ENCODE measurements at places on chromosomes 13 and 19.

GRCh38 chr19:1244693-1245451 is 3.3 kb downstream of the ATP5F1D start:
- no peak for DNase-seq

DNA sequence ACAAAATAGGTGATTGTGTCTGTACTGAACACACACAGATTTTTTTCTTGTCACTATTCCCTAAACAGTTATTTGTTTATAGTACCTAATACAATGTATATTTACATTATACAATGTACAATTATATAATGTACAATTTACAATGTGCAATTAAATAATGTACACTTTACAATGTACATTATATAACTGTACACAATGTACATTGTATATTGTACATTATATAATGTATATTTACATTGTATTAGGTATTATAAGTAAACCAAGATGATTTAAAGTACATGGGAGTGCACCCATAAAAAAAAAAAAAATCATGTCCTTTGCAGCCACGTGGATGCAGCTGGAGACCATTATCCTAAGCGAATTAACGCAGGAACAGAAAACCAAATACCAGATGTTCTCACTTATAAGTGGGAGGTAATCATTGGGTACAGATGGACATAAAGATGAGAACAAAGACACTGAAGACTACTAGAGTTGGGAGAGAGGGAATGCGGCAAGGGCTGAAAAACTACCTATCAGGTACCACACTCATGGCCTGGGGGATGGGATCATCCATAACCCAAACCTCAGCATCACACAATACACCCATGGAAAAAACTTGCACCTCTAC is 68.1 kb downstream of the ABCC4 start:
- DNase-seq = no peak

GRCh38 chr19:15859187-15859586 is 38.7 kb downstream of the CYP4F2 start:
- DNase-seq = no peak

- no peak for DNase-seq
Measured at GRCh38 chr13:87953381-87953780, 282.2 kb downstream of the SLITRK5 start.

DNA sequence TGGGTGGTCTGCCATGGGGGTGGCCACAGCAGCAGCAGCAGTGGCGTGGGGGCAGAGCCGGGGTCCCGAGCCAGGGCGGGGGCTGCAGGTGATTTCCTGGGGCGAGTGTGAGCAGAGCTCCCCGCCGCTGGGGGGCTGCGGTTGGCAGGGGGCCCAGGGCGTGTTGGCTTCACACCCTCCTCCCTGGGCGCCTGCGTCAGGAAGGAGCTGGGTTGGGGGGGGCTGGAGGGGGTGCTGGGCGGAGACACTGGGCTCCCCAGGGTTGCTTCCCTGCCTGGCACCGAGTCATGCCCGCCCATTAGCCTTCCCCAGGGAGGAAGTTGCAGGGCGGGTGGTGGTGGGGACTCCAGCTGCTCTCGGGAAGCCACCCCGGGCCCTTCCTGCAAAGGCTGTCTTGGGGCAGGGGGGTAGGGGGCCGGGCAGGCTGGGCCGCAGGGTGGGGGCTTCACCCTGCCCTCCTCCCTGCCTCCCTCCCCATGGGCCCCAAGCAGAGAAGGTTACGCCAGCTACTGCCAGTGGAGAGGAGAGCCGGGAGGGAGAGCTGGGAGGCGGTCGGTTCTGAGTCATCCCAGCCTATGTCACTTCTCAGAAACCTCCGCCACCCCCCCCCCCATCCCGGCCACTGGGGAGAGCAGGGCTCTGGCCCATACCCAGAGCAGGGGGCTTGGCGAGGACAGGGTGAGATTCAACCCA is 4.6 kb downstream of the MIDN start:
- peak; percentile 96 for DNase-seq

- no peak for DNase-seq
Measured at GRCh38 chr19:10505583-10506229, 2.5 kb upstream of the KEAP1 start.

GRCh38 chr13:72694314-72694713 is 33.1 kb downstream of the MZT1 start:
- no peak for DNase-seq

DNA sequence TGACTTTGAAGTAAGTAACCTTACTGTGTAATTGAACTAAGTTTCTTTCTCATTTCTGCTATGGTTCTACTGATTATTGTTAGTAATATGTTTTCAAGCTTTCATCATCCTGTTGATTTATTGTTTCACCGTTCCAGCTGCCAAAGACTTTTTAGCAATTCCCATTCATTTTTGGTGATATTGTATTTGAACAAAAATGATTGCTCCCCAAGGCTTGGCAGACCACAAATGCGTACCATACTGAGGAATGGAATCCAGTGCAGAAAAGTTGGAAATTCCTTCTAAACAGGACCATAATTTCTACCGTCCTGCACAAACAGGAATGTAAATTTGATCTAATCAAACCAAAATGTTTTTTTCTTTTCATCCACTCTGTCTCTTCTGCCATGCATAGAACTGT is 10.7 kb downstream of the EPSTI1 start:
- DNase-seq = no peak

- DNase-seq = no peak
Measured at GRCh38 chr19:40613690-40614621, 12.8 kb downstream of the LTBP4 start.

GRCh38 chr13:101262306-101262705 is 154.0 kb downstream of the NALCN start:
- no peak for DNase-seq

GRCh38 chr19:36041831-36042230 is 9.2 kb upstream of the CLIP3 start:
- peak; percentile 77 for DNase-seq

- DNase-seq = no peak
Measured at GRCh38 chr19:34489175-34489574, 7.6 kb downstream of the WTIP start.

GRCh38 chr13:112910016-112910415 is 59.0 kb upstream of the MCF2L start:
- no peak for DNase-seq

GRCh38 chr19:10998045-10998533 is 37.3 kb downstream of the SMARCA4 start:
- DNase-seq = no peak

DNA sequence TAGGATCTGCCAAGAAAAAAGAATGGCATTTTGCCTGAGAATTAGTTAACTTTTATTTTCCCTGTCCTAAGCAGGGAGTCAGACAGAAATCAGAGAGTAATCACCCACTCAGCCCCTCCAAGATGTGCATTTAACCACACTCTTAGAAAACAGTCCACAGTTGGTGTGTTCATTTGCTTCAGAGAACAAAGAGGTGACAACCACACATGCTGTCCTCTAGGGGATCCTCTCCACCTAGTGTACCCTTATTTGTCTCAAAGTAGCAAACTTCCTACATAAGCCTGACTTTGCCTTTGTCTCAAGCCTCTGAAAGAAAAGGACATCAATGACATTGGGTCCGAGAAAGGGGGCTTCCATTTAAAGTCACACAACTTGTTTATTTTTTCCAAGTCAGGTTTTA is 107.0 kb upstream of the RFC3 start:
- no peak for DNase-seq

DNA sequence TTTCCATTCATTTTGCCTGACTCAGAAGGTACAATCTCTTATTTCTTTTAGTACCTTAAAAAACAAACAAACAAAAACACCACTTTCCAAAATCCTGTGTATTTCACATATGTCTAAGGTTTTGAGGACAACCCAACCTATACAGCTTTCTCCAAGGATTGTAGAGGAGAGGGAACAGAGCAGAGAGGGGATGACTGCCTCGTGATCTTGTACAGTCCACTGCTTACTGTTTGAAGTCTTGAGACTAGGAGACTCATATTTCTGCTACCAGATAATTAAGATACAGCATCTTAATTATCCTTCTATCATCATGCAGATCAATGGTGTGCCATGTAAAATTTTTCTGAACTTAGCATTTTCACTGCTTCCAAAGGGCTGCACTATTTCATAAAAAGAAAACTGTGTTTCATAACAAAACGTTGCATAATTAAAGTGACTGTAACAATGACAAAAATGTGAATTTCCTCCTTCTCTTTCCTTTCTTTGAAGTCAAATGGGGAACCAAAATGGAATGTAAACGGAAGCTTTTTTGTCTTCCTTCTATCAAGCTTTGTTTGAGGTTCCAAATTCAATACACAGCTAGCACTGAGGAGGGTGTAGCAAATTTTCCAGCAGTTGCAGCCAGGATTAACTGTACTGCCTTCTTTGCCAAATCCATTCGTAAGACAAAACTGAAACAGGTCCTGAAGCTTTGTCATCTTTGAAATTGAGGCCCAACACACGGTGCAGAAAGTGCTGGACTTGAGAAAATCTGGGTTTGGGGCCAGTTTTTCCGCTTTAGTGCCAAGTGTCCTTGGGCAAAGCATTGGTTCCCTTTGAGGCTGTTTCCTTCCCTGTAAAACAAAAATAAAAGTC is 34.9 kb upstream of the RCBTB2 start:
- no peak for DNase-seq

DNA sequence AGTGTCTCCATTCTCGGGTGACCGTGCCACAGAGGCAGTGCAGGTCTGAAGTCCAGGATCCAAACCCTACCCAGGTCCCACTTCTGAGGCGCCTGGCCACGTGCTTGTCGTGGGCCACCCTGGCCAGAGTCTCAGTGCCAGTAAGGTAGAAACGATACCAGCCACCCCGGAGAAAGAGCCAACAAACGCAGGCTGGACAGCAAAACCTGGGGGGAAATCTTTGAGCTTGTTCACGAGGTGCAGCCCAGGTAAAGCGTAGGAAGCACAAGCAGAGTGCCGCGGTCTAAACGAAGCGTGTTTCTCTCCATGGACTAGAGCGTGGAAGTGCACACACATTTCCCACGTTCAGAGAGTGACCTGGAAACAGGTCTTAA is 95.6 kb downstream of the ATP11A start:
- DNase-seq = no peak

GRCh38 chr13:95652821-95653220 is 8.3 kb upstream of the DZIP1 start:
- DNase-seq = no peak

DNA sequence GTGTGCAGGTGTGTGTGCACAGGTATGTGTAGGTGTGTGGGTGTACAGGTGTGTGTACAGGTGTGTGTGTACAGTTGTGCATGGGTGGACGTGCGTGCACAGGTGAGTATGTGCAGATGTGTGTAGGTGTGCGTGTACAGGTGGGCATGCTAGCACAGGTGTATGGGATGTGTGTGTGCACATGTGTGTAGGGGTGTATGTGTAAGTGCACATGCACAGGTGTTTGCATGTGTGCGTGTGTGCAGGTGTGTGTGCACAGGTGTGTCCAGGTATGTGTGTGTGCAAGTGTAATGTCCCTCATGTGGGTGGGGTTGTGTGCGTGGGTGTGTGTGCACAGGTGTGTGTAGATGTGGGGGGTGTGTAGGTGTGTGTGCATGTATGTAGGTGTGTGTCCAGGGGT is 27.5 kb upstream of the TFDP1 start:
- no peak for DNase-seq

DNA sequence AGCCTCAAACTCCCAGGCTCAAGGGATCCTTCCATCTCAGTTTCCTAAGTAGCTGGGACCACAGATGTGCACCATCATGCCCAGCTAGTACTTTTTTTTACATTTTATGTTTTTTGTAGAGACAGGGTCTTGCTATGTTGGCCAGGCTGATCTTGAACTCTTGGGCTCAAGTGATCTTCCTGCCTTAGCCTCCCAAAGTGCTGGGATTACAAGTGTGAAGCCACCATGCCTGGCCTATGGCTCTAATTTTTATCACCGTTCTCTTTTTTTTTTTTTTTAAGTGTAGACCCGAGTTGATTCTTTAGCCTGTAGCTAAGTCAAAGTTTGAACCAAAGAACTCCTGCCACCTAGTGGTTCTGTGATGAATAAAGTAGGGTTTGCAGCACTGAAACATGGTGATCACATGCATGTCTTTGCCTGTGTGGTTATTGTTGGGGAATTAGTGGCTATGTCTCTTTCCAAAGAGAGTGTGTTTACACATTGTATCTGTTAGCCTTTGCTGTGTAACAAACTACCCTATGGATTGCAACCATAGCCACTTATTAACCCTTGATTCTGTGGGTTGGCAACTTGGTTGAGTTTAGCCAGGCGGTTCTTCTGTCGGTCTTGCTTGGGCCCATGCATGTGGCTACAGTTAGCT is 11.6 kb downstream of the NFILZ start:
- no peak for DNase-seq

GRCh38 chr19:35986664-35987570 is 8.1 kb upstream of the SDHAF1 start:
- DNase-seq = no peak

GRCh38 chr13:52926971-52927370 is 78.5 kb upstream of the PCDH8 start:
- no peak for DNase-seq

DNA sequence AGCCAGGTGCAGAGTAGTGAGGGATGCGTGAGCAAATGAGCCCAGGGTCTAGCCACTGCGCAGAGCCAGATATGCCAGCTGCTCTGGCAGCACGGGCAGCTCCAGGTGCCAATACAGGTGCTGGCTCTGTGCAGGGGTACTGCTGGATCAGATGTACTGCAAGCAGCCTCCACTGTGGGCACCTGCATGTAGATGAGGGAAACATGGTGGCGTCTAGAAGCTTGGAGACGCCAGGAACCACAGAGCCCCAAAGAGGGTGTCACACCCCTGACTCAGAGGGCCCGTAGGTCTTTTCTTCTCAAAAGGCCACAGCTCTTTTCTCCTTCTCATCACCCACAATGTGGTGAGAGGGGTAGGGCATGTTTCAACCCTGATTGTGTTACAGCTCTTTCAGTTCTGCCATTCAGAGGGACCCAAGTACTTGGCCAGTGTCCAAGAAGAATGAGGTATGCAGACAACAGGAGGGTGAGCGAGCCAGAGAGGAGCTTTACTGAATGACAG is 244.4 kb upstream of the SLITRK1 start:
- DNase-seq = no peak

- no peak for DNase-seq
Measured at GRCh38 chr13:84985860-84986259, 813.4 kb downstream of the SLITRK6 start.

- no peak for DNase-seq
Measured at GRCh38 chr13:87677496-87678371, 6.6 kb downstream of the SLITRK5 start.

GRCh38 chr13:40477623-40478608 is 188.5 kb downstream of the FOXO1 start:
- DNase-seq = no peak

DNA sequence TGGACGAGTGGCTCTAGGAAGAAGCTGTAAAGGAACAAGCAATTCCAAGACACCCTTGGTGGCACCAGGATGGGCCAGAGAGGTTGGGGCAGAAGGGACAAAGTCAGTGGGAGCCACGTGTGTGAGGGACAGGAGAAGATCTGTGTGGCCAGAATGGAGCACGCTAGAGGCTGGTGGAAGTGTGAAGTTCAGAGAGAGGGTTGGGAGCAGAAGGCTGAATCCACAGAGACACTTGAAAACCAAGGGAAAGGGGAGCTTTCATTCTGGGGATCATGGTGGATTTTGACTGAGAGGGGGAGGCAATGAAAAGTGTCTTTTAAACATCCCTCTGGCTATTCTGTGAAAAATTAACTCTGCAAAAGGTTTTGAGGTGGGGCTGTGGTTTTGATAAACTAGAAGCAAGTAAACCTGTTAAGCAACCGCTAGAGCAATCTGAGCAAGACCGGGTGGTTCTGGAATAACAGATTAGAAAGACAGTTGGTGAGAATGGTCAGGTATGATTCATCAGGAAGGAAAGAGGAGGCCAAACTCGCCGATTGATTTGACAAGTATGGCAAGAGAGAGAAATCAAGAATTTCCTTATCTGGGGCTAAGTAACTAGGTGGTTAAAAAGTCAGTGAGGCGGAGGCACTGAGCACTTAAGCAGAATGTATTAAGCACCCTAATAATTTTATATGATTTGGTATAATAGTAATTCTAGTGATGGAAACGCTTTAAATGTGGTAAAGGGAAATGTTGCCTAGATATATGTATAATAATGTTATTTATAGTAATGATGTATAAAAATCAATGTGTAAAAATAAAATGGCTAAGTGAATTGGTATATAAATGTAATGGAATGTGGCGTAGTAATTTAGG is 140.0 kb downstream of the MYO16 start:
- no peak for DNase-seq
